Activated CD4-positive, alpha-beta T cell treated with anti-CD3 and anti-CD28 coated beads, Interleukin-2, amount 50 U/mL, for 24 hours (primary cell): ENCODE measurements at places on chromosomes 5 and 9.
A peak's percentile ranks its signal among the peaks of the same experiment; 100 is the strongest.

- no peak for DNase-seq
These were observed 224.8 kb downstream of the FAM114A2 start for GRCh38 chr5:153813901-153814300.

DNA sequence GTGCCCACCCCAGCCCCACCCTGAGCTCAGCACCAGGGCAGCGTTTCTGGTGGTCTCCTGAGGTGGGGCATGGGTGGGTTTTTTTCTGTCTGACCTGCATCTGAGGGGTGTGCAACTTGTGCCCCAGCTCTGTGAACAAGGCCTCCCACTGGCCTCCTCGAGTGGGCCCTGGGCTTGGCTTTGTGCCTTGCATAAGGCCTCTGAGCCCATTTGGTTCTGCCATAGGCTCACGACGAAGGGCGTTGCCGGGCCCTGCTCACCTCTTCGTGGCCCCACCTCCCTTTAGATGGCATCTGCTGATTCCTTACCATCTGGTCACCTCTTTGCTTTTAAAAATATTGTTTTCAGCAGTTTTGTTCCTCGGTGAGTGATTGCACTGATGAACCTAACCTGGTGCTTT lies 127.1 kb upstream of the COL5A1 start:
- no peak for DNase-seq

DNA sequence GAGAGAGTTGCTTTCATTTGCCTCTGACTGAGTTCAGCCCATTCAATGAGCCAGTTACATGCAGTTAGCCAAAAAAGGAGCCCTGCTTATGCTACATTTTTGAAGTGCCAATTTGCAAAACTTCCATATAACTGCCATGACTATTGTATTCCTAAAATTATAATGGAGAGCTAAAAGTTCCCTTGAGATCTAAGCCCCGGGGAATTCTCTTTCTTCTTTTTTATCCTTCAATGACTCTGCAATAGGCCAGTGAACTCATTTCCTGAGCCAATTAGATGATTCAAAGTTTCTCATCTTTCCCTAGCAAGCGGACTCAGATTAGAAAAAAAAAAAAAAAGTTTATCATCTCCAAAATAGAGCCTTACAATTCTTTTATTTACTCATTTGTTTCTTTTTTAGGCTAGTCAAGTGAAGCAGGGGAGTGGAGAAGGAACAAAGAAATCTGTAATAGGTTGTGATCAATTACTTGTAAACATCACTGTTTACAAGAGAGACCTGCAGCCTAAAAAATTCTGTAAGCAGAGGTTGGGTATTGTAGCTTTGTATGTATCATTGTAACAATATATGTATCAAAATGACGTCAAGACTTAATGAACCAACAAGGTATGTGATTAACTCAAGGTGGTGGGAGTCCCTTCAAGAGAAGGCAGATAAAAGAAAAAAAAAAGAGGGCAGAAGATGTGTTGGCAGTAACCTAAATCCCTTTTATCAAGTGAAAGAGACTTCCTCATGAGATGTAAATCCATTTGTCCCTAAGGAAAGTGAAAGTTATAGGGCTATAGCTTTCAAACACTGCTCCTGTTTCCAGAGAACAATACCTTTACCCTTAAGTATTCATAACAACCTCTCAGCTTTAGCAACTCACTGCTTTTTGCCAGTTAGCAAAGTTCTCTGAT lies 48.7 kb upstream of the HOMER1 start:
- DNase-seq: no peak

DNA sequence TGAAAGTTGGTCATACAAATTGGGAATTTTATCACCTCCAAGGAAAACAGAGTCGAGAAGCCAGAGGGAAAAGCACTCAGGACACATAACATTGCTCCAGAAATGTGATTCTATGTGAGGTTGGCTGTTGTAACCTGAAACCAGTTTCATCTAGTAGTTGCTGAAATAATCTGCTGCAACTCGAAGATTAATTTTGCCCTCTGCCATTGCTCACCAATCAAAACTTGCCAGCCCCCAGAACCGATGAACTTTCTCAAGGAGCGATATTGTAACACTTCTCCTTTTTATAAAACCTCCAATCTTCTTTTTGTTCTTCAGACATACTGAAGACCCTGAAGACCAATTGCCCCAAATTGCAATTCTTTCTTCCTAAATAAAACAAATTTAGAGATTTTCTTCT lies 31.1 kb downstream of the C5orf58 start:
- DNase-seq: no peak

DNA sequence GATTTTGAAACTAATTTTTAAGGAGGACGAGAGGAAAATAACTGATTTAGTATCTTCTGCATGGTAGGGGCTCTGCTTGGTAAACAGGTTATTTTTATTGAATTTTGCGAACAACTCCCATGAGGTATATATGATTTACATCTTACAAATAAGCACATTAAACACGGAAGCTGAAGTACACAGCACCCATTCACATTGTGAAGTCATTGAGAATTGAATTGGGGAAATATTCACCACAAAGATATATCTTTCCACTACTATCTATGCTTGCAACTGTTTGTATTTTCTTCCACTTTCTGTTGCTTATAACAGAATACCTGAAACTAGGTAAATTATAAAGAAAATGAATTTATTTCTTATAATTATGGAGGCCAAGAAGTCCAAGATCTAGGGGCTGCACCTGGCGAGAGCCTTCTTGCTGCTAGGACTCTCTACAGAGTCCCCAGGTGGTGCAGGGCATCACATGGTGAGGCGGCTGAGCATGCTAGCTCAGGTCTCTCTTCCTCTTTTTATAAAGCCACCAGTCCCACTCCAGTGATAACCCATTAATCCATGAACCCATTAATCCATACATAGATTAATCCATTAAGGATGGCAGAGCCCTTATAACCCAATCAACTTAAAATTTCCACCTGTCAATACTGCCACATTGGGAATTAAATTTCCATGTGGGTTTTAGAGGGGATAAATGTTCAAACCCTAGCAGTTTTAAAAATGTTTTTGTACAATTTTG lies 79.0 kb upstream of the ZNF608 start:
- no peak for DNase-seq

DNA sequence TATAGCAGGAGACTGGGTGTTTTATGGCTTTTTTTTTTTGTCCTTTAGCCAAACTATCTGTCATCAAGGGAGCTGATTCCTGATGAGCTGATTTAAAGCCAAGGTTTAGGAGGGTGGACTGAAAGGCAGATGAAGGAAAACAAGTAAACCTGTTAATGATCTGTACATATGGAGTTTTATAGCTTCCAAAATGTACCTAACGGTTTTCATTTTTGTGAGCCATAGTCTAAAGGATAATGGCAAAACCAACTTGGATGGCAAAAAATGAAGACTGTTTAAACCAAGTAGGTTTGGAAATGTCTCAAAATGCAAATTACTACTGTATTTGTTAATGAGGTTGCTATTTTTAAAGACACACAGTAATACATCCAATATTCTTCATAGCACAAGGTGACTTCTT lies 281.5 kb downstream of the YTHDC2 start:
- no peak for DNase-seq

DNA sequence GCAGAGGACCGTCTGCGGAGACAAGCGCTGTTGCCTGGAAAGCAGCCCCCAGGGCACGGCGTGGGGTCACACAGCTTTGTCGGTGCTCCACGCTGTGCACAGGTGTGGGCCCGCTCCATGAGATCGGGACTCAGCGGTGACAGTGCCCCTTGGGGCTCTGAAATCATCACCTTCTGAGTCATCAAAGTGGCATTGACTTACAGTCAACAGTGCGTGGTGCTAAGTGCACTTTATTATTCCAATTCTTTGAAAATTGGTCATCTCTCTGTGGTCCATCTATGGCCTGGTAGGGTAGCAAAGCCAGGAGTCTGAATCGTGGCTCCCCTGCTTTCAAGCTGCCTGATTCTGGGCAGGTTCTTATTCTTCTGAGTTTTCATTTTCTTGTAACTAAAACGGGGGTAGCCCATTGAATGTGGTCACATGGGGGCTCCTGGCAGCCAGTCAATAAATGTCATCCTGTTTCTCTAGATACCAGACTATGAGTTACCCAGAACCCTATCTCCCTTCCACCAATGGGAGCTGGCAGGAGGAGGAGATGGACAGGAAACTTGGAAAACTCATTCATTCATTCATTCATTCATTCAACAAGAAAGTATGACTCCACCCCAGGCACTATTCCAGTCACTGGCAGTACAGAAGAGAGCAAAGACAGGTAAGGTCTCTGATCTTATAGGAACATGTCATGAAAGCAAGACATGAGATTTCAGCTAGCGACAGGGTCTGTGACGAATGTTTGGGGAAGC lies 20.3 kb upstream of the UNC5A start:
- DNase-seq: no peak

DNA sequence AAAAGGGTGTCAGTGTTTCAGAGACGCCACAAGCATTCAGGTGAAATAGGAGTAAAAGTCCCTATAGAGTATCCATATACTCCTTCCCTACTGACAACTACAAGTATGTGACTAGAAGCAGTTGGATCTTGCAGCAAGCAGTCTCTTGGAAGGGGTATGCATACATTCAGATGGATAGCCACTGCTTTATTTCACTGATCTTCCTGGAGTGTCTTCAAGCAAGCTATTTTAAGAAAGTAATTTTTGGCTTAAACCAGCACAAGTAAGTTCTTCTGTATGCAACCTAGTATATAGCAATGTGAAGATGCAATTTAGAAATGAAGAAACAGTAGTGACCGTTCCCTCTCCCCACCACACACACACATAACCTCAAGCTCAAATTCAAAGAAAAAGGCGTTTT lies 446.8 kb upstream of the CDH18 start:
- DNase-seq: no peak

GRCh38 chr5:107485184-107485583 lies 185.6 kb downstream of the EFNA5 start:
- no peak for DNase-seq

DNA sequence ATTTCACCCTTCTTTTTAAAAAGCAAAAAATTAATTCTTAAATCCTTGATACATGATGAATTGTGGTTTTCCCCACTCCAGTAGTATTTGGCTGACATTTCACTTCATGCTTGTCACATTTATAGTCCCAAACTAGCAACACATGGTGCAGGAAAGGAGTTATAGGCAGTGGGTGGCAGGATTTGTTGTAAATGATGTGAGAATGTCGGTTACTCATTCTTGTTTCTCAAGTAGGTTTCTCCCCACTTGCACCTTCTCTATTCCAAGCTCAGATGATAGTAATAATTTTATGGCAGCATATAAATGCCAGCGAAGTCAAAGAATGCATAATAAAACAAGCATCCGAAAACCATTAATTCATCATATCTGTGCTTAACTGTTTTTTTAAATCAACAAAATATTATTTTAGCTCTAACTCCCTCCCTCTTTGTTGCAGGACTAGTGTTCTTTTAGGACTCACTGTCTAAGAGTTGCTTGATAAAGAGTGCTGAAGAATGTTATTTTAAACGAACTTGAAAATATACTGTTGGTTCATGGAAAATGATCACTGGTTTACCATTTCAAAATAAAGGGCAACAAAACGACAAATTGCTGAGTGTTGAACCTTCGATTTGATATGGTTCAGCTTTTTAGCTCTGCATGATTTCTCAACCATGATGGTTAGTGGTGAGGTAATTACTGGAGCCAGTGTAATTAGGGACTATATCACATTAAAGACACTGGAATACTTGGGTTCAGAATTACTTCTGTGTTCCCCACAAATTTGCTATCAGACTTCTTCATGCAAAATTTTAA lies 88.1 kb upstream of the ADAMTSL1 start:
- no peak for DNase-seq

DNA sequence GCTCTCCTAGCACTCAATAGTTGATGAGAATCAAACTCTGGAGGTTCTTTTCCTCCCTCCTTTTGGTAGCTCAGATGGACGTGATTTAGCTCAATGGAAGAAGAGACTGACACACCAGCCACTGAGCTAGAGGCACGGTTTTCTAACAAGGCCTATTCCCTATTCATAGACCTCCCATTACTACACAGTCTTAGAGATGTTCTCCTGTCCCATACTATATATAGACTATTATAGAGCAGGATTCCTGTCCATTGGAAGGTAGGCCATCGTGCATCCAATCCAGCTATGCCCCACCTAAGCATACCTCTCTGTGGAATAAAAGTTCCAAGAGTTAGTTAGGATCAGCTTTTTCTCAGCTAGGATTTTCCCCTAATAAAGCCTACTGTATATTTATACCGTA lies 30.3 kb upstream of the CTNNAL1 start:
- DNase-seq: no peak

- no peak for DNase-seq
These were observed 668.3 kb upstream of the CDH18 start for GRCh38 chr5:20656262-20656661.

- no peak for DNase-seq
These were observed 33.4 kb downstream of the TEK start for GRCh38 chr9:27142299-27142930.

GRCh38 chr5:151005950-151006576 lies 14.3 kb upstream of the GPX3 start:
- DNase-seq: no peak

- DNase-seq: no peak
These were observed 10.9 kb upstream of the CARNMT1 start for GRCh38 chr9:75039009-75039408.

DNA sequence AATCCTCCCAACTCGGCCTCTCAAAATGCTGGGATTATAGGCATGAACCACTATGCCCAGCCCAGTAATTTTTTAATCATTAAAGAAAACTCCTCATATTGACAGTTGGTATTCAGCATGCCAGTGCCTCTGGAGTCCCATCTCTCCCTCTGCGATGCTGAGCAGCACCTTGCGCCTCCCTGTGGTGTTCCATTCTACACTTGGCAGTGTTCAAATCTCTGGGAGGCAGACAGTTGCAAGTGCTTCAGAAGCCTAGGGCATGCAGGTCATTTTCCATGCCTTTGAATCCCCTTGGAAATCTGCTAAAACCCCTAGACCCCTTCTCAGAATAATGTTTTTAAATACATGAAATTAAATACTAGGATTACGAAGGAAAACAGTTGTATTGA lies 41.3 kb downstream of the GARNL3 start:
- no peak for DNase-seq

- peak; percentile 70 for DNase-seq
These were observed 39.6 kb downstream of the SFXN1 start for GRCh38 chr5:175517824-175518450.

GRCh38 chr5:178368274-178368673 lies 135.7 kb upstream of the PHYKPL start:
- no peak for DNase-seq
